ENCODE measurements at places on chromosomes 5 and 9.
A peak's percentile ranks its signal among the peaks of the same experiment; 100 is the strongest.

DNA sequence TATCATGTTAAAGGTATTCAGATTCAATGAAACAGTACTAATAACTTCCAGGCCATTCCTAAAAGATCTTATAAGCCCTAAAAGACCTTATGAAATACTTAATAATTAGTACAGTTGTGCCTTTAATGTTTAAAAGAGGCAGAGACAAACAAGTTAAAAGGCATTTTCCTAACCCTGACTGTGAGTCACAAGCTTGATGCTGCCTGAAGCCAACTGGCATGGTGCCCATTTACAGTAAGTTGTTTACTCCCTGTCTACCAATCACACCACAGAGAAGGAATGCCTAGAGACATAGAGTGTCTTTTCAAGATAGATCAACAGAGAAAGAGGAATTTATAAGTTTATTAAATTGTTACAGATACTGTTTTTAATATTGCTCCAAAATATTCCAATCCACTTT is 47.8 kb downstream of the NR3C1 start:
- peak; percentile 75 for DNase-seq

GRCh38 chr5:139657363-139658321 is 9.5 kb downstream of the CXXC5 start:
- DNase-seq, result no peak

DNA sequence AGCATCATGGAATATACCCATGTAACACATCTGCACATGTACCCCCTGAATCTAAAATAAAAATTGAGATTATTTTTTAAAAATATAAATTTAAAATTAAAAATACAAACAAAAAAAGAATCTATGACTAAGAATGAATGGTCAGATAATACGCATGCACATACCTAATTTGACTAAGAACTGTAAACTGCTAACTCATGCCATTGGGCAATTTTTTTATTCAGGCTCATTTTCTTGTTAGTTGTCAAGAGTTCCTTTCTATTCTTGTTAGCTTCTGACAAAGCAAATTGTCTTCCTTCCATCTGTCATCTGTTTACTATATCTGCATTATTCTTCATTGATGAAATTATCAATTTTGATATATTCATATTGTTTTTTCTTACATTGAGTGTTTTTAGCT is 69.5 kb upstream of the HAND1 start:
- no peak for DNase-seq

GRCh38 chr5:146401021-146401420 is 46.1 kb upstream of the TCERG1 start:
- no peak for DNase-seq

DNA sequence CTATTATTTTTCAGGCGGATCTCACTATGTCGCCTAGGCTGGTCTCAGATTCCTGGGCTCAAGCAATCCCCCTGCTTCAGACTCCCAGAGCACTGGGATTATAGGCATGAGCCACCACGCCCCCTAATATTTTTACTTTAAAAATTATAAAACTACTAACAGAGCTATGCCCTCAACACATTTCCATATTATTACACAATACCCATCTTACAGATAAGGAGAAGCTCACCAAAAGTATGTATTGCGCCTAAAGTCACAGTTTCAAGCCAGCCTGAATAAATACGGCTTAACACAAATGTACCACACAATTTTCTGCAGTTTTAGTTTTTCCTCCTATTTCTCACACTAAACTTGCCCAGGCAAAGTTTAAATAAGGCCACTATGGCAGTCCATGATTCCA is 9.9 kb upstream of the HAVCR1 start:
- no peak for DNase-seq

GRCh38 chr5:172820046-172820767 is 13.8 kb upstream of the ERGIC1 start:
- DNase-seq, result no peak

- no peak for DNase-seq
Observed at GRCh38 chr9:2228132-2228531, 213.0 kb downstream of the SMARCA2 start.

DNA sequence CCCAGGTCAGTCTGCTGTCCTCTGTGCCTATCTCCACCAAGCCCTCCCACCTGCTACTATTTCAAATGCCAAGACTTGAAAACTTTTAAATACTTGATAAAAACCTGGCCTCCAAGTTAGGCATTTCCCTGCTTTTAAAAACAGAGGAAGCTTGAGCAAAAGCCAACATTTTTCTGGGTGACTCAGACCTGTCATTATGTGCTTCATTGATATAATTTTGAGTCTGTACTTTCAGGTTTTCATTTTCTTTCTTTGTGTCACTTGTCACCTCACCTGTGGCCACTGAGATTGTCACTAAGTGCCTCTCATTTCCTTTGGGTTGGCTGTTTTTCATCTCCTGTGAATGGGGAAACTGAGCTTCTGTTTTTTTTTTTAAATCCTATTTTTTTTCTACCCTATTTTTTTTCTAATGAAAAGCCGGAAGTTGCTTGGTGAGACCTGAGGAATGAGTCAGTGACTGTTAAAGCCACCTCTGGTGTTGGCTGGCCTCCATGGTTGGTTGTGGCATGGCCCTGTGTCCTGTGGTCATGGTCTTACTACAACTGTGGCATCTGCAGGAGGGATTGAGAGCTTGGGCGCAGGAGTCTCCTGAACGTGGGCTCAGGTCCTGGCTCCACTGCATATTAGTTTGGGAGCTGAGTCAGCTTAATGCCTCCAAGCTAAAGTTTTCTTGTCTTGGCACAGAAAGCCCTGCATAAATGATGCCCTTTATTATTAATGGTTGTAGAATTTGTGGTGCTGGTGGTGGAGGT is 56.7 kb downstream of the ARHGAP26 start:
- peak; percentile 18 for DNase-seq

DNA sequence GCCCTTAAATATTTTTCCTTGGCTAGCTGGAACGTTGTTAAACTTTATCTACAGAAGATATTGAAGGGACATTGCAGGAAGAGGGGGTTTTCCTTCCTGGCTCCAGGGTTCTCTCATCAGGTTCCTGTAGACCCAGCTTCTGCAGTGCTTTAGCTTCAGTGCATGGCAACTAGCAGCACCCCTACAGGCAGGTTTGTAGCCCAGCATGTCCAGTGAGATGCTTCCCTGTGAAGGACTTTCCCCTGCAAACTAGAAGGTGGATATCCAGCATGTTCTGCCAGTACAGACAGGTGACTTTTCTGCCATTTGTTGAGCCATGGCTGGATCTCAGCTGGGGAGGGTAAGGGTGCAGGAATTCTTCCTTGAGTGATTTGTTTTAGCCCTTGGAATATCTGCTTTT is 10.4 kb downstream of the CCL28 start:
- no peak for DNase-seq

- no peak for DNase-seq
Observed at GRCh38 chr5:160773646-160774410, 78.2 kb downstream of the ATP10B start.

DNA sequence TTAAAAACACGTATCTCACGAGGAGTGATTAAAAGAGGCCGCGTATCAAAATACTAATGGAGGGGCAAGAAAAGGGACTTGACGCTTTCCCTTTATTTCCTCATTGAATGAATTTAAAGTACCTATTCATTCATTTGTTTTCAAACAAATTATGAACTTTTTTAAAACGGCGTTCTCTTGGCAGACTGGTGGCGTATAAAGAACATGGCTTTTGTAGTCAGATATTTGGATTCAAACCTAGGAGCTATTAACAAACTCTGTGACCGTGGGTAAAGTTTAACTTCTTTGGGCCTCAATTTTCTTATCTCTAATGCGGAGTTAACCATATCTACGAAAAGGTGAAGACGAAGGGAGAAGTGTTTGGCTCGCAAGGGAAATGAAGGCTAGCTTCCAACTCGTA is 876 bp downstream of the CAAP1 start:
- no peak for DNase-seq

DNA sequence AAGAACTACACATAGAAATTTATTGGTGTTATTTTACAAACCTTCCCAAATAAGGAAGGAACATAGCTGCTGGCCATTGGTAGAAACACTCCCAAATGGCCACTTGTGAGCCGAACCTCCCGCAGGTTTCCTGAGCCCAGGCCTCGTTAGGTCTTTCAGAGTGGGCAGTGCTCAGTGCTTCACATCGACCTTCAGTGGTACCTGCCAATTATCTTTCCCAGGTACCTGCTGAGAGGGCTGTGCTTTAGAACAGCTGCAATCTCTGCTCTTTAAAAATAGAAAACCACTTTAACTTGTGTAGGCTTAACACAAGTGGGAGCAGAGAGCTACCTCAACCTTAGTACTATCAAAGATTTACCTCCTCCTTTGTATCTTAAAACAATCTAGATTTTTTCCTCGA is 334.1 kb downstream of the RFX3 start:
- no peak for DNase-seq

DNA sequence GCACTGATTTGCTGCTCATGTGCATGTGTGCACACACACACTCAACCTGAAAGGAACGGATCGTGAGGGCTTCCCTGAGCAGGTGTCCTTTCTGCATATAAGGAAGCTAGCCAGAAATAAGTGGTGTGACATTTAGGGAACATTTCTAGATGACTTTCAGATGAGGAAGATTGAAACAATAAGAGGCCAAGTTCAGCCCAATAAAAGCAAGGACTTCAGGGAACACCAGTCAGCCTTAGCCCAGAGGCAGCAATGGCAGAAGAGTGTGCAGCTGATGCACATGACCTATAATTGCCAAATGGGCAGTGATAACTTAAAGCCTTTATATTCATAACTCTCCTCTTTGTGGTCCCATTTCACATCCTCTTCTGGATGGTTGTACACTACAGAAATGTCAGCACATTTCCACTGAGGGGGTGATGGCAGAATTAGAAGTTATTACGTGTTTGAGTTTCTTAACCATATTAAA is 255.5 kb downstream of the TRIM32 start:
- DNase-seq, result no peak

- DNase-seq, result no peak
Observed at GRCh38 chr5:106136061-106136460, 1534.7 kb downstream of the EFNA5 start.

GRCh38 chr9:127209220-127209619 is 55.4 kb upstream of the GARNL3 start:
- DNase-seq, result no peak

- DNase-seq, result no peak
Observed at GRCh38 chr5:142168365-142168764, 59.8 kb downstream of the NDFIP1 start.

DNA sequence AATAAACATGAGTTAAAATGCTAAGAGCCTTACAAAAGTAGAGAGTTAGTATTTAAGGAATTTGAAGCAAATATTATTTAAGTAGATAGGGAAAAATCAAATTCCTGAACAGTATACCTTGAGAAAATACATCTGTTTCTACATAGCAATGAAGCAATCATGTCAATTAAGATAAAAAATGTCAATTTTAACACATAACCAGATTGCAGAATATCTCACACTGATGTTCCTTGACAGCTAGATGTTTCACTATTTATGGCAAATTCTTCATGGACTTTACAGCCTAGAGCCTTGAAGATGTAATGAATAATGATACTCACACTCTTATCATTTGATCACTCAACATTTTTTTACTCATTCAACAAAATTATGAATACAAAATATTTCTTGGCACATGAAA is 708.2 kb upstream of the PTPRD start:
- DNase-seq, result no peak

- peak; percentile 26 for DNase-seq
Observed at GRCh38 chr5:6729386-6730310, 16.4 kb downstream of the TENT4A start.

DNA sequence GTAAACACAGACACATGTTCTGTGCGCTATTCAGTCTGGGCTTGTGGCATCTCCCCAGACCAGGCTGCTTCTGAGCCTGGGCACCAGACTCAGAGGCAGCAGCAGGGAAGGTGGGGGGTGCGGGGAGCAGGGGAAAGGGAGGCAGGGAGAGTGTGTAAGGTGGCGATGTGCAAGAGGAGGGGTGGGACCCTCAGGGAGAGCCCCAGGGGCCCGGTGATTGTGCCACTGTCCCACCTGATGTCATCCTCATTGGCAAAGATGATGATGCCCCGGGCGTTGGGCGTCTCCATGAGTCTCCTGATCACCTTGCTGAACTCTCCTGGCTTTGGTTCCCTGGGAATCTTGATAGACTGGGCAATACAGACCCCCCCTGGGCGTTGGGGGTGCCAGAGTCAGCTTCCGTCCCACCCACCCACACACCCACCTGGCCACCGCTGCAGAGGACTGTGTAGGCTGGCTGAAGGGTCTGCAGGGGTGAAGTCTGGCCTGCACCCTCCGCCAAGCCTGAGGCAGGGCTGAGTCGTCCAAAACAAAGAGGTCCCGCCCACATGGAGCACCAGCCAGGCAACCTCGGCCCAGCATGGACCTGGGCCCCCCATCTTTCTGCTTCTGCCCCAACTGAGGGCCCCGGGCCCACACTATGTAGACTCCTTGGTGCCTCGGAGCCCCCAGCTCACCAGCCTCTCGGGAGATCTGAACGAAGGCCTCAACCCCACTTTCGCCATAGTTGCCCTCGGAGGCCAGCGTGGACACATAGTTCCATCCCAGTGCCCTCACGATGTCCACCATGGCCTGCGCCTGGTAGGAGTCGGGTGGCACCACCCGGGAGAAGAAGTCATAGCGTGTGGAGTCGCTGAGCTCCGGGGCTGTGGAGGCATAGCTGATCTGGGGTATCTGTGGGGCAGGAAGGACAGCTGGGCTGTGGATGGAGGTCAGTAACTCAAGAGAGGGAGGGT is 3.7 kb downstream of the GRM6 start:
- no peak for DNase-seq

- DNase-seq, result no peak
Observed at GRCh38 chr5:113450462-113450861, 15.7 kb upstream of the TSSK1B start.

DNA sequence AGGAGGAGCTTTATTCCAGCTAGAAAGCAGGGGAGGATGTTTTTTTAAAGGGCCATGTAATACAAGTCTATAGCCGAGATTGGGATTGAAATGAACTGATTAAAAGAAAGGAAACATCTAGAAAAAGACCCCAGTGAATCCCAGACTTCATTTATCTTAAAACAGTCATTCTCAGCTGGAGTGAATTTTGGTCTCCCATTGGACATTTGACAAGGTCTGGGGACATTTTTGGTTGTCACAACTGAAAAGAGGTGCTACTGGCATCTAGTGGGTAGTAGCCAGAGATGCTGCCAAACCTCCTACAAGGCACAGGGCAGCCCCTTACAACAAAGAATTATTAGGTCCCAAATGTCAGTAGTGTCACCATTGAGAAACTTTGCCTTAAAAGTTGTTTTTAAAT is 16.3 kb upstream of the SPINK4 start:
- no peak for DNase-seq

Measured in CD4-positive, alpha-beta T cell treated with Interleukin-1 beta for 1 hour (primary cell).